Hematopoietic multipotent progenitor cell (in vitro differentiated cells): ENCODE measurements at places on chromosomes 2 and 18. TPM values are rescaled to one million over a fixed set of nuclear protein-coding genes. Genes with fewer than 3 reads are reported as not detected.
A peak's percentile ranks its signal among the peaks of the same experiment; 100 is the strongest.

Gene MC5R
- total RNA-seq, result not detected

Gene RIT2
- not detected for total RNA-seq

Gene GEN1
- total RNA-seq, result 4.0 TPM

Gene DHX57
- 8.3 TPM for total RNA-seq

Gene MDH1B
- total RNA-seq, result 1.3 TPM

Gene HAAO
- 21.5 TPM for total RNA-seq

GRCh38 chr2:102258025-102258385 lies 53.4 kb upstream of the IL1RL1 start:
- DNase-seq, result no peak

DNA sequence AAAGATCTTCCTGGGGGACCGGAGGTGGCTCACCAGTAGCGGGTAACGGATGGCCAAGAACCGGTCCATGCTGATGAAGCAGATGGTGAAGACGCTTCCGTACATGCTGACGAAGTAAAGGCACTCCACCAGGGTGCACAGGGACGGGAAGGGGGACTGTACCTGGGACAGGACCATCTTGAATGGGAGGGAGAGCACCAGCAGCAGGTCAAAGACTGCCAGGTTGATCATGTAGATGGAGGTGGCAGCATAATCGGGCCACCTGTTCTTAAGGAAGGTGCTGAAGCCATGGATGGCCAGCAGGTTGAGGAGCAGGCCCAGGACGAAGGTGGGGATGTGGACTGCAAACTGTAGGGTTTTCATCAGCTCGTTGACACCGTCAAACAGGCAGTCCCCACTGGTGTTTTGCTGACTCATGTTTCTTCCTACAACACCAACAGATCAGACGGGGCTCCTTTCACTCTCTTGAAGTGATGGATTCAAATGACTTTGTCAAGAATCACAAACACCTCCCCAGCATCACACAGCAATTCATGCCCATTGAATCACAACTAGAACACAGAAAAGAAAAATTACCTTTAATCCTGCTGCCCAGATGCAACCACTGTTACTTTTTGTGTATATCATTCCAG lies 14.4 kb downstream of the GPR55 start:
- no peak for DNase-seq

- no peak for DNase-seq
Measured at GRCh38 chr2:172623249-172623965, 67.5 kb downstream of the PDK1 start.

DNA sequence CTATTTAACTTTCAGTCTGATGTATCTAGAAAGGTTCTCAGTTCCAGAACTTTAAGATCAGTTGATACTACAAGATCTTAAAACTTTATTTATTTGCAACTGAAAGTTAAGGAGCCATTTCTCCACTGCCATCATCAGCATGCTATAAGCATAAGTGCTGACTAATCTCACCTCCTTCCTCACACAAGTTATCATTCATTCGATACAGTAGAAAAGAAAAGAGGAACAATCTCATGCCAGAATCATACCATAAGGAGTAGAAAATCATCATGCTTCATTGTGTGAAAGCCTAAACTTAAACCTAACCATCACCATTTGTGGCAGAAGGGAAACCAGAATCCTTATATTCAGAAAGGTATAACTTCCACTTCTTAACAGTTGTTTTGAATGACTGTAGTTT lies 176.6 kb upstream of the NRXN1 start:
- DNase-seq, result peak; percentile 43

GRCh38 chr2:29459445-29460179 lies 344.4 kb downstream of the CLIP4 start:
- no peak for DNase-seq

DNA sequence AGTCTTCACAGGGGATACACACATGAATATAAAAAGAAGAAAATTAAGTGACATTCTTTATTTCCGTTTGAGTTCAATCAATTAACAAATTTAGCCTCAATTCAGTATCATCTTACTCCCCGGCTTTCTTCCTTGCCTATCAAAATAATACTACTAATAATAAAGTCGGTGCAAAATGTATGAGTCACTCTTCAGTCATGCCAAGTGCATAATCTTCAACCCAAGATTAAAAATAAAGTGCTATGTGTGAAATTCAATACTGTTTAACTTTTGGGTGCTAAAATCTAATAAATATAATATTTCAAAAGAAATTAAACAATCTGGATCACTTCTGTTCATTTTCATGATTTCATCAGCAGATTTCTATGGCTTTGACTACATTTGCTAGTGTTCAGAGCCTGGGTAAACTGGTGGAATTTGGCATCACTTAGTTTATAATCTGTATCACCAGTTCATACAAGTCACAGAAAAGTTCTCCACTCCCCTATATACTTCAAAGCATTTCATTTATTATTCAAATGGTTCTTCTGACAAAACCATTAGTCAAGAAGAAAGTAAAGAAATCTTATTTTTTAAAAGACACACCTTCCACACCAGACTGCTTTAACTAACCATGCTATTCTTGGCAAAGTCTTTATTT lies 183.6 kb downstream of the THADA start:
- DNase-seq, result no peak

DNA sequence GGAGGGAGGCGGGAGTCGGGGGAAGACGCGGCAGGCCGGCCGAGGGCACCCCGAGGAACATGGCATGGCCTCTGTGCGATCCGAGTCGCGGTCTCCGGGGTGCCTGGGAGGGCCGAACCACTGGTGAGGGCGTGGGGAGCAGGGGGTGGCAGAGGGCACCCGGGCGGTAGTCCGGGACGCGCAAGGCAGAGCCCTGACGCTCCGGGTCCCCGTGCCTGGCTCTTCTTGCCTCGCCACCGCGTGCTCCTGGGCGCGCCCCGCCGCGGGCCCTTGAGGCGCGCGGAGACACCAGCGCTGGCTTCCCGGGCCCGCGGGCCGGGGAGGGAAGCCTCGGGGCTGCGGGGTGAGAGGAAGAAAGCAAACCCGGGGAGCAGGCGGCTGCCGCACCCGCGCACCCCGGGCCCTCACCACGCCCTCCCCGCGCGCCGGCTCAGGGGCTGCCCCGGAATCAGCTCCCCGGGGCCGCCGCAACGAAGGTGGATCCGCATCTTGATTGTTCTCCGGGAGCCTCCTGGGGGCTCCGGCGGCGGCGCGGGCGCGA lies 4.3 kb downstream of the SOX11 start:
- DNase-seq, result no peak

GRCh38 chr2:18825838-18826237 lies 236.5 kb upstream of the NT5C1B start:
- DNase-seq, result no peak

DNA sequence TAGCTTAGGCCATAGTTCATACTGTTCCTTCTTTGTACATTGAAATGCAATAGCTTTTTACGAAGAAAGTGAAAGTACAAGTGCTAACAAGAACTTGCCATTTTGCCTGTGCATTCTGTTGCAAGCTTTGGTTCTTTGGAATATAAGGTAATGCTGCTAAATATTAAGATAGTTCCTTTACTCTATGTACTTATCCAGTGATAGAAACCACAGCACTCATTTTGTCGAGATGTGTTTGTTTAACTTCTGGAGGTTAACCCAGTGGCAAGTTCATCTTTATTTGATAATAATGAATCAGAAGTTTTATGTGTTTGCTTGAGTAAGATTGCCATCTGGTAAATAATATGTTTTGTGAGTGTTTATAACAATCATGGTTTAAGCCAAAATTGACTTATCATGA lies 373.1 kb upstream of the FANCL start:
- DNase-seq, result no peak

DNA sequence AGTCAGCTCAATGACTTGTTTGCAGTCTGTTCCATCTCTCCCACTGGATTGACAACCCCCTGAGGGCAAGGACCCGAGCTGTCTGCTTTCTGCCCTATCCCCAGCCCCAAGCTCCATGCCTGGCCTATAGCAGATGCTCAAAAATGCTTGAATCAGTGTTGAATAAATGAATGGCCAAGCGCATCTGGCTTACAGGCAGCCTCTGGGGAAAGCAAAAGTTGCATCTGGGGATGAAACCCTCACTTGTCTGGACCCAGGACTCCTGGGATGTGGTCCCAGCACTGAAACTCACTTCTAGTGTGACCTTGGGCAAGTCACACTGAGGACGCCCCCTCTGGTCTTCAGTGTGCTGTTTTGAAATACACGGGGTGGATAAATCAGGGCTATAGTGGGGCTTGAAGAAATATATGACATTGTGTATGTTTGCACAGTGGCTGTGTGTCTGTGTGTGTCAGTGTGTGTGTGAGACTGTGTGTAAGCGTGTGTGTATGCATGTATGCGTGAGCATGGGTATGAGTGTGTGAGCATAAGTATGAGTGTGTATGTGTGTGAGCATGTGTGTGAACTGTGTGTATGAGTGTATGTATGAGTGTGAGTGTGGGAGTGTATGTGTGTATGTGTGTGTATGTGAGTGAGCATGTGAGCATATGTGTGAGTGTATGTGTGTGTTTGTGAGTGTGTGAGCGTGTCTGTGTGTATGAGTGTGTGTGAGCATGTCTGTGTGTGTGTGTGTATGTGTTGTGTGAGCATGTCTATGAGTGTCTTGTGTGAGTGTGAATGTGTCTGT lies 27.8 kb upstream of the TNS1 start:
- DNase-seq, result no peak

DNA sequence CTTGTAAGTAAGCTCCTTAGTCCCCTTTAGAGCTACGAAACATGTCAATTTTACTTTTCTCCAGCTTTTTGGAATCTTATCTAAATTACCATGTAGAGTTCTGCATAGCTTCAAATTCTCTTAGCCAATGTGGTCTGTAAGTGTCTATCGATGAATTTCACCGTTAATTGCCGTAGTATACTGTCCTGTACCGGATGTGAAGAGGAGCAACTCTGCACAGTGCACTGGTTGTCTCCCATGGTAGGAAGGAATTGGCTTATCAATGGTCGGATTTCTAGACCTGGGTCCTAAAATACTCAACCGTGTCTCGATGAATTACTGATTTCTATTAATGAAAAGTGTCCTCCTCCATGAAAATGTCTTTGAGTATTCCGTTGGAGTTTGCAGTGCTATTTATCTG lies 1.9 kb downstream of the NOP58 start:
- DNase-seq, result no peak

- DNase-seq, result no peak
Measured at GRCh38 chr2:58788402-58788801, 547.3 kb upstream of the FANCL start.

DNA sequence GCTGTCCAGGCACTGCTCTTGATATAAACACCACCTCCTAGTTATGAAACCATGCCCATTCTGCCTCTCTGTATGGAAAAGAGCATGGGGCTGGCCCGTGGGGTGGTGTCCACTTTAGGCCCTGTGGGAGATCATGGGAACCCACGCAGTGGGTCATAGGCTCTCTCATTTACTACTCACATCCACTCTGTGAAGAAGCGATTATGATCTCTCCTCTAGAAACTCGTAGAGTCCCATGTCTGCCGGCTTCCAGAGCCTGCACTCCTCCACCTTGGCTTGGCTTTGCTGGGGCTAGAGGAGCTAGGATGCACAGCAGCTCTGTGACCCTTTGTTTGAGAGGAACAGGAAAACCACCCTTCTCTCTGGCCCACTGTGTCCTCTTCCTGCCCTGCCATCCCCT lies 15.9 kb downstream of the EMX1 start:
- no peak for DNase-seq

DNA sequence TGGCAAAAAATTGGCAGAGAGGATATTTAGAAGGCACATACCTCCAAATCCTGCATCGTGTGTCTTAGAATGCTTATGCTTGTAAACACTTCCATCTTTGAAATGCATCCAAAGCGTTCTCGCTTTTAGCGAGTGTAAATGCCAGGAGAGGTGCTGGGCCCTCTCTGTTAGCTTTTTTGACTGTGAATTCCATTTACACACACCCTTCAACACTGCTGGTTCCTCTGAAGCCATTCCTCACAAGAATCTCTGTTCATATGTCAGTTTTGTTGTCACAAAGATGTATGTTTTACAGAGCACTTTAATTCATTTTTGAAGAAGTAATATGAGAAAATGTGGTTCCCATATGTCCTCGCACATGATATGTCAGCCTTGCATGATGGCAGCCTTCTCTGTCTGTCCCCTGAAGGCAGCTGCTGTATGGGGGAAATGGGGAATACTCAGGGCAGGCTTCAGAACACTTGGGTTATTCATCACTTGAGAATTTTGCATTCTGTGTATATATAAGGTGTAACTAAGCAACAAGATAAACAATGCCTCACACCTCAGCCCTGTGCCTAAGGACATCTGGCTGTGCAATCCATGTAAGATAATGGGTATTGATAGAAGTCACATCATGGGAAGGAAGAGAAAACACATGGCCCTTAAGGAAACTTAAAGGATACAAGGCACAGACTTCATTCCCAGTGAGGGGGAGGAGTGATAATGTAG lies 52.3 kb downstream of the RAB27B start:
- DNase-seq, result no peak

- DNase-seq, result no peak
Measured at GRCh38 chr18:69840001-69840400, 107.7 kb downstream of the CD226 start.

DNA sequence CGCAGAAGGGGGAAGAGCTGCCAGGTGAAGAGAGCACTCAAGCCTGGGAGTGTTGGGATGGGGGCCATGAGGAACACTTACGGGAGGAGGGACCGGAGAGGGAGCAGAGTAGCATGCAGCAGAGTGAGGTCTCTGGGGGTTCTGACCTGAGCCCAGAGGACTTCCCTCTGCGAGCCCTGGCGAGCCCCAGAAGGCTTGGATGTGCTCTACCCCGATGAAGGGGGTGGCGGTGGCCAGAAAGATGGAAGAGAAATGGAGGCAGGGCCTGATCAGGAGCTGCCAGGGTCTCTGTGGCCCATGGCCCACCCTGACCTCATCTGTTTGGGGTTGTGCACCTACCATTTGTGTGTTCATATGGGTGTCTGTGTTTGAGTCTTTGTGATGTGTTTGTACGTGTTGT lies 42.0 kb downstream of the CROCC2 start:
- no peak for DNase-seq

DNA sequence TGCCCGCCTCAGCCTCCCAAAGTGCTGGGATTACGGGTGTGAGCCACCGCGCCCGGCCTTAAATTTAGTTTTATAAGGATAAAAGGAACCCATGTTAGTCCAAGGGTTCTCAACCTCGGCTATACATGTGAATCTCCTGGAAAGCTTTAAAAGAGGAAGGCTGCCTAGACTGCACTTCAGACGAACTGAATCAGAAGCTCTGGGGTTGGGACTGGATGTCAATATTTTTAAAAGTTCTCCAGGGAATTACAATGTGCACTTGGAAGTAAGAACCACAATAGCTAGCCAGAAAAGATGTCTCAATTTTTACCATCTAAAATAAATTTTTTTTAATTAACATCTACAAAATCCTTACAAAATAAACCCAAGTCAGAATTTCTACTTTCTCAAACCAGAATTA lies 10.1 kb downstream of the LMAN2L start:
- no peak for DNase-seq
